GM04503 (cell line): ENCODE measurements at places on chromosomes 5 and 9.

DNA sequence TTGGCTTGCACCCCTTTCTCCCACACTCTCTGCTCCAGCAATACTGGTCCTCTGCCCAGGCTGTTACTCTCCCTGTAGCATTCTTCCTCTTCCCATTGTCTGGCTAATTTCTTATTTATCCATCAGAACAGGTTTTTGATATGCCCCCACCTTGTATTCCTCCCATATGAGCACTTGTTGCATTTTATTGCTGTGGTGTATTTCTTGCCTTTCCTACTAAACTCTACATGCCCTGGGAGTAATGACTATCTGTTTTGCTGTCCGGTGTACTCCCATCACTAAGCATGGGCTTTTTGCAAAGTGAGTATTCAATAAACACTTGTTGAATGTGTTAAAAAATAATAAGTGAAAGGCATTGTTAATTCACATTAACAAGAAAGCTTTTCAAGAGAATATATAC is 104.3 kb upstream of the RANBP3L start:
- DNase-seq: no peak

GRCh38 chr9:113719919-113720318 is 156.2 kb upstream of the ZNF618 start:
- DNase-seq: no peak

GRCh38 chr5:81212211-81212751 is 20.8 kb upstream of the CKMT2 start:
- DNase-seq: no peak

- DNase-seq: no peak
These were observed 320.2 kb upstream of the NREP start for GRCh38 chr5:112077180-112077579.

DNA sequence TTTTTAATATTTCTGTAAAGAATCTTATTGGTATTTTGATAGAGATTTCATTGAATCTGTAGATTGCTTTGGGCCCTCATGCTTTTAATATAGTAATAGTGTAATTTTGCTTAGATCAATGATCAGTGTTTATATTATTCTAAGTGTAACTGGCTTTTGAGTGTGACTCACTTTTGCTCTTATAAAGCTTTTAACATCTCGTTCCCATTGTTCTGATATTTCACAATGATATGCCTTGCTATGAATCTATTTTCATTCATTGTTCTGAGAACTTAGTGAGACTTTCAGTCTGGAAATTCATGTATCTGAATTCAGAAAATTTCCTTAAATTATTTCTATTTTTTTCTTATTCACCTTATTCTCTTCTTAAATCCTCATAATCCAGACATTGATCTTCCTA is 13.5 kb upstream of the MAMDC2 start:
- DNase-seq: no peak

DNA sequence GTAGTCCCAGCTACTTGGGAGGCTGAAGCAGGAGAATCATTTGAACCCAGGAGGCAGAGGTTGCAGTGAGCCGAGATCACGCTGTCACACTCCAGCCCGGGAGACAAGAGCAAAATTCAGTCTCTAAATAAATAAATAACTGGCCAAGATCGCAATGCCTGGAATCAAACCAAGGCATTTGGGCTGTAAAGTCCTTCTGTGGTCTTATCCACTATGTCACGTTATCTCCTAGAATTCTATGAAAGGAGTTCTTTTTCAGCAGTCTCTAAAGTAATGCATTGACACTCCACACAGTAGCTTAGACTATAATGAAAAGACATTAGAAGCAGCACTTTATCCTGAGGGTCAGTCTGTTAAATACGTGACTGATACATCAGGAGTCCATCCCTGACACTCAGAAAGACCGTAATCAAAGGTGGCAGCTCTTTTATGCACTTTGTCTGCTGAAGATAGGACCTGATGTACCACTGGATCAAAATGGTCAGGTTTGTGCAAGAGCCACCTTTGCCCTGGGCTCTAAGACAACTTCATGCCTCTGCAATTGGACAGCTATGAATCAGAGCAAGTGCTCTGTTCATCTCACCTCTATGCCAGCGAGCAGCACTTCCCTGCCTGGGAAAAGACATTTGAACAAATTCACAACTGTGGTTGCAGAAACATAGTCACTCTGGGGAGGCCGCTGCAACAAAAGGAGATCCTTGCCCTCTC is 31.7 kb upstream of the GNA14 start:
- no peak for DNase-seq
